Stimulated activated CD4-positive, alpha-beta T cell treated with anti-CD3 and anti-CD28 coated beads, TNF-alpha, amount 100 ng/mL, for 4 hours (primary cell): ENCODE measurements at places on chromosomes 1 and 21.

DNA sequence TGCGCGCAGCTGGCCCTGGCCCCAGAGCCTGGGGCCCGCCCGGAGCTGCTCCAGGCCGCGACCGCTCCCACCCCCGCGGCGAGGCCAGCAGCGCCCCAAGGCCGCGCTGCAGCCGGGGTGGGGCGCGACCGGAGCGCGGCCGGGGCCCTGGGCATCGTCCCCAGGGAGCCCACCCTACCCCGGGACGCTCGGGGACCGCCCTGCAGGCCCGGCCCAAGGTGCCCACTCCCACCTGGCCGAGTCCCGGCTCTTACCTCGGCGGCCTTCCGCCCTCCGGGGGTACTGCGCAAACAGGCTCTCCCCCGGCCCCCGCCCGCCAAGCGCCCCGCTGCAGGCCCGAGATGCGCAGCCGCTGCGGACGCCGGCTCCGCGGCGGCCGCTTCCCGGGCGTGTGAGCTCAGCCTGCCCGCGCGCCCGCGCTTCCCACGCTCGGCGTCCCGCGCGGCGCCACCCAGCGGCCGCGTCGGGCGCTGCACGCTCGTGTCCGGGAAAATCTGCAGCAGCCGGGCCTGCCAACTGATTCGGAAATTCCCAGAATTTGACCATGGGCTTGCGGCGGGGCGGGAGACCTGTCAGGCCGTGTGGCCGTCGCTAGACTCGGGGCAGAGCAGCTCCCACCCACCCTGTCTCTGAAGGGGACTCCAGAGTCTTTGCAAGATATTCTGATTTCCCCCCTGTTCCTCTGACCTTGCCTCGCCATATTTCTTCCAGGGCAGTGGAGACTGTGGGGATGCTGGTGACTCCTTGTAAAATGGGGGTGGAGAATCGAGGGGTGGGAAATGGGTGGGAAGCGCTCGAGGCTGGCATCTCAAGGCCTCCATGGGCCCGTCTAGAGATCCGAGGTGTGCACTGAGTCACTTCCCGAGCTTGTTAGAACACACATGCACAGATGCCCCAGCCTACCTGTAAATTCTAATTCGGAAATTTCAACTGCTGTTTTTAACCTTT lies 41.9 kb downstream of the CD34 start:
- DNase-seq: peak; percentile 58

DNA sequence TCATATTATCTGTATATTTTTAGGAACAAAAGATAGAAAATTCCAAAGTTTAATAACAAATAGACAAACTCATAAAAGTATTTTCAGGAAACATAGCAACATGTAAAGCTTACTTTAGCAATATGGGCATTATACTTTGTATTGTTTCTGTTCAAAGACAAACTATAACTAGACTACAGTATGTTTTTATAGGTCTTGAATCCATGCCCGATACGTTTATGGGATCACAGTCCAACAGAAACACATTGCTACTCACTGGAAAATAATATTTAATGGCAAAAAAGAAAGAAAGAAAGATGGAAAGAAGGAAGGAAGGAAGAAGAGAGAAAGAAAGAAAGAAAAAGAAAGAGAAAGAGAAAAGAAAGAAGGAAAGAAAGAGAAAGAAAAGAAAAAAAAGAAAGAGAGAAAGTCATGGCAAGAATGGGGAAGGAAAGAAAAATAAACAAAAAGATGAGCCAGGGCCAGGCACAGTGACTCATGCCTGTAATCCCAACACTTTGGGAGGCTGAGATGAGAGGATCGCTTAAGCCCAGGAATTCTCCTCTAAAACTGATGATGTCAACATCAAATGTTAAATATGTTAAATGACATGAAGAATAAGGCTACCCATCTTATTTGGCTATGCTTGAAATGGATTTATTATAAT lies 32.7 kb downstream of the TM2D1 start:
- no peak for DNase-seq

GRCh38 chr1:97743129-97743528 lies 177.7 kb downstream of the DPYD start:
- DNase-seq: no peak

GRCh38 chr1:176885751-176886150 lies 278.8 kb downstream of the ASTN1 start:
- DNase-seq: no peak

GRCh38 chr1:243726806-243727502 lies 123.1 kb downstream of the AKT3 start:
- DNase-seq: no peak

GRCh38 chr1:92123868-92124267 lies 43.7 kb downstream of the BTBD8 start:
- DNase-seq: no peak

- no peak for DNase-seq
These were observed 1.8 kb downstream of the PIK3R3 start for GRCh38 chr1:46130606-46131005.

- DNase-seq: no peak
These were observed 992 bp upstream of the USP48 start for GRCh38 chr1:21783679-21784603.

GRCh38 chr21:30153697-30154340 lies 12.8 kb downstream of the CLDN17 start:
- DNase-seq: no peak

- peak; percentile 75 for DNase-seq
These were observed at the start of gene EXO5 for GRCh38 chr1:40508375-40509341. EXO5 (plus strand) TSS chr1:40508767; CDS start chr1:40514545, 5,778 bp downstream.

DNA sequence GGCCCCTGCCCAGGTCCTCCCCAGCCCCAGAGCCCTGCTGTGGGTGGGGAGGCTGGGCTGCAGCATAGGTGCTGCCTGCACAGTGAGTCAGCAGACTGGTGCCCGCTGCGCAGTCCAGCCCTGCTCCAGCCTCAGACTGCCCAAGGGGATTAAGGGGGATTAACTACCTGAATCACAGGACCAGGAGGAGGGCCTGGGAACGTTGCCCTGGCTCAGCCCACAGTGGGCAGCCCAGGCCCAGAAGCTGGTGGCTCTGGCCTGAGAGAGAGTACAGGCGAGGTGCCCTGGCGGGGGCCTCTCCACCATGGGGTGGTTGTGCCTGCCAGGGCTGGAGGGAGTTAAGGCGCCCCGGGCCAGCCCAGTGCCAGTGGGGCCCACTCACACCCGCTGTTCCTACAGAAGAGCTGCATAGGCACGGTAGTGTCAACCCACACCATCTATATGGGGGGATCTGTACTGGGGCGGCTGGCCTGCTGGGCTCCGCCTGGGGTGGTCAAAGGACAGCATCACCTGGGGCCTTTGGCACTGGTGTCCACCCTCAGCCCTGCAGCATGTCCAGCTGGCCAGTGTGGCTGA lies 2.3 kb downstream of the OBSCN start:
- DNase-seq: no peak

- DNase-seq: no peak
These were observed 25.4 kb downstream of the HSD3B1 start for GRCh38 chr1:119532324-119532910.
